ENCODE measurements at places on chromosomes 16 and 17.
A peak's percentile ranks its signal among the peaks of the same experiment; 100 is the strongest.

- DNase-seq: peak; percentile 70
Observed at GRCh38 chr17:38322156-38322779, 21.5 kb downstream of the GPR179 start.

DNA sequence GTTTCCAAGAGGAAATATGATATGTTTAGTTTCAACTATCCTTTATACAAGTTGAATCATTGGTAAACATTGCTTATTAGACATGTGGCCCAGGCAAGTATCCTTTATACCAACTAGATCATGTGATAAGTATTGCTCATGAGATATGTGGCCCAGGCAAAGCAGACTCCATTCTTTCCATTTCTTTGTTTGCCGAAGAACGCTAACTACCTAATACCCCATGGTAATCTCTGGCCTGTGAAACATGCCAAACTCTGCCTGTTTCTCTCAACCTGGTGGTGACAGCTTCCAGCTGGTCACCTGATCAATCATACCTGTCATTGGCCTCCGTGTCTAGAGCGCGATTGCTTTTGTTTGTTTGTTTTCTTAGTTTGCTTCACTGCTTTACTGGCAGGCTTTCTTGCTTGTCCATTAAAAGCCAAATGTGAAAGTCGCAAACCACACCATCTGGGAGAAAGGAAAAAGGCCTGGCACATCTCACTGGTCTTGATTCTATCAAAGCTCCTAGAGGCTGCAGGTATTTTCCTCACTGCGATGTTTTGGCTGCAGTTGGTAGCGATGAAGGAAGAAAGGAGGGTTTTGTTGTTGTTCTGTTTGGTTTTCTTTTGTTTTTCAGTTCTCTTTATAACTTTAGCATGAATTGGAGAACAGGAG lies 686.2 kb downstream of the KCNJ2 start:
- DNase-seq: no peak

GRCh38 chr16:57396786-57397185 lies 7.8 kb upstream of the CCL17 start:
- no peak for DNase-seq

GRCh38 chr16:5917436-5918195 lies 820.0 kb upstream of the EEF2KMT start:
- no peak for DNase-seq

GRCh38 chr16:2226245-2226793 lies 2.9 kb downstream of the E4F1 start:
- DNase-seq: no peak

GRCh38 chr17:41340934-41341861 lies 9.4 kb downstream of the KRT33A start:
- peak; percentile 17 for DNase-seq
